ENCODE measurements at places on chromosomes 7 and 10.

DNA sequence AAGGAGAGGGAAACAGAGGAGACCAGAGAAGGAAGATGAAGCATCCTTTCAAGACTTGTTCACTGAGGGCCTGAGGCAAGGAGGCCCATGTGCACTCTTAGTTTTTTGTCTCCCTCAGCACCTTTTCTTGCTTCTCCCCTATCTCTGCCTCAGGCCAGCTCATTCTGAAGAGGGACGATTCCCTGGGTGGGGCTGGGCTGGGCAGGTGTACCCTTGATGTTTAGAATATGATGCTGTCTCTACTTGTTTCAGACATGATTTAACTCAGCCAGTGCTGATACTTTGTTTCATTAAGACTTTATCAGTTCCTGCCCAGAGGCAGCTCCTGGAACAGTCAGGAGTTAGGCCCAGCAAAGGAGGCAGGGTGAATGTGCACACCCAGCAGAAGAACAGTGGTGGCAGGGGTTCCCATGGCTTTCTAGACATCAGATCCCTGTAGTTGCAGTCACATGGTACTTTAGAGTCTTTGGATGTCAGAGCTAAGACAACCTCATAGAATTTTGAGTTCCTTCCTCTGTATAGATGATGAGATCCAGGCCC lies 3.4 kb downstream of the PRXL2A start:
- DNase-seq, result no peak

GRCh38 chr7:127677433-127678230 lies 25.6 kb downstream of the SND1 start:
- DNase-seq, result no peak

DNA sequence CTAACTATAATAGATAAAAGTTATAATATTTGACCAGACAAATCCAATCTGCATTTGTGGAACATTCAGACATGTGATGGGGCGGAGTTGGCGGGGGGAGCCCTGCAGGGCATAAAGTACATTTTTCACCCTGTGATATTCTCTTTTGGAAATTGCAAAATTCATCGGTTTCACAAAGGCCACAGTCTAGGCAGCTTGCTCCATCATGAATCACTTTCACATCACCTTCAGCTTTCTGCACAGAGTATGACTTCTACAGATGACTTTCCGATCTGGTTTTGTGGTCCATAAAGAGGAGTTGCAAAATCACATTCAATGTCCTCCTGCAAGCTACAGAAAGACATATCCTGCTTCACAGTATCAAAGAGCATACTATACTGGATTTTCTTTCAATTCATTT lies 51.4 kb upstream of the APBB1IP start:
- DNase-seq, result no peak

DNA sequence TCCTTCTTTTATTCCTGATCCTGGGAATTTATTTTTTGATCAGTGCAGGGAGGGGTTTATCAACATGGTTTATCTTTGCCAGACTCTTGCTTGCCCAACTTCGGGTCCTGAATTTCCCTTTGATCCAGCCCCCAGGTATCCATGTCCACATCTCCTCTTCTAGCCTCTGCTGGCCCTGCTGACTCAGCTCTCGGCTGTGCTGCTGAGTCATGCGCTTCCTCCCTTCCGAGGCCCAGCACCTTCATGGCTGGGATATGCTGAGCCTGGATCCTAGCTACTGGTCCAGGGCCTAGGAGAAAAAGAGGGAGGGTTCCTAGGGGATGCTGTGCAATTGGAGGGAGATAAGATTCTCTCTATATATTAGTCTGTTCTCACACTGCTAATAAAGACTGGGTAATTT lies 380.7 kb upstream of the SHH start:
- DNase-seq, result no peak

DNA sequence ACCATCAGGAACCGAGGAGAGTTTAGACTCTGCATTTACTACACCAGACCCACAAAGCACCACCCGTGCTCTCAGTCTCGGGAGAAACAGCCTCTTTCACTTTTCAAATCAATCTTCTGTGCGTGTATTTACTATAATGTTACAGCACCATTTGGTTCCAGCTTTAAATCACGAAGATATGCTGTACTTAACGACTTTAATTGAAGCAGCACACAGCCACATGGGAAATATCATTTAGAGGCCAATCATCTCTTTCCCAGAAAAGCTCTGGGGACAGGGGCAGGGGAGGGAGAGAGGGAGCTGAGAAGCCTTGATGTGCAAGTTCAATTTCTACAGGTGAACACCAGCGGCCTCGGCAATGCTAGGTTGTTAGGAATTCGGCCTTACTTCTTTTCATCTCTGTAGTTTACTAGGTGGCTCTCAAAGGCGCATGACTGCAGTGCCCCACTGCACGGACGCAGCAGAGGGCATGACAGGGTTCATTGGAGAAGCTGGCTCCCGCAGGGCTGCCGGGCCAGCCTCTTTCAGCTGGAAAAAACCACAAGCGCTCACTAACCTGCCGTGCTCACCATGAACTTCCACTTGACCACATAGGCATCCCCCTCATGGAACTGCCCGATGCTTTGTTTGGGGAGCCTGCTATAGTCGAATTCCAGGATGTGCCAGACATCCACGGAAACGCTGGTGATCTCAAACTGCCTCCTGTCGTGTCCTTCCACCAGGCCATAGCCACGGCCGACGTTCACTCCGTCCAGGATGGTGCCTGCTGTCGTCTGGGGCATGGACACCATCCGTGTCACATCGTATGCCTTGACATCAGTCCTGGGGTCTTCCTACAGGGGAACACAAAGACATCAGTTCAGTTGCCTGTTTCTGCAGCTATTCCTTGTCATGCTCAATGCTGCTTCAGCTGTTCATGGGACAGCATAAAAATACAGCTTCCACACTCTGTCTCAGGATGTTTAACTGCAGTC lies 154.5 kb downstream of the SVIL start:
- DNase-seq, result no peak

DNA sequence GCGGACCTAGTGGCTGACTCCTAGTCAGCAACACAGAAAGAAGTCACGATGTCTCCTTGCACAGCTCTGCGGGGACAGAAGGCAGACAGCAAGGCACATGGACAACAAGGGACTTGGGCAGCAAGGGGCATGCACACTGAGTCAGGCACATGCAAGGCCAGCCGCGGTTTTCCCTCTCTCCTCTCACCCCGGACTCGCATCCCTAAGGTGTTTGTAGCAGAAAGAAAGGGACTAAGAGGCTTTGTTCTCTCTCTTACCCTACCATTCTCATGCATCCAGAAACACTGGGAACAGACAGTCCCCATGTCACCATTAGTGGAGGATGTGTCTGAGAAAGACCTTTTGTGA lies 193.3 kb upstream of the PHF14 start:
- DNase-seq, result no peak

DNA sequence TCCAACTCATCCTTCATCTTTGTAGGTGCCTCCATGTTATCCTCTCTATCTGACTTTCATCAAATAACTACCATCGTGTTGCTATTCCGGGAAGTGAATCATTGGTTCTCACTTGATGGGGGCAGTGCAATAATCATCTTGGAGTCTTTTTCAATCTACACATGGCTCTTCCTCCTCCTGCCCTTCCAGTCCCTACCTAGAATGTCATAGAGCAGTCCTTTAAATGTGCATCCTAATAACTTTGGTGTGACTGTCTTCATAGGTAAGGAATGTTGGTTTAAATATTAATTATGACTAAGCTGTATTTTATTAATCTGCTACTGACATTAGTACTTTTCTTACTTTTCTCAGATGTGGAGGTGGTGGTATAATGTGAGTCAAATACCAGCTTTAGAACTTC lies 8.4 kb upstream of the CDK14 start:
- DNase-seq, result no peak

DNA sequence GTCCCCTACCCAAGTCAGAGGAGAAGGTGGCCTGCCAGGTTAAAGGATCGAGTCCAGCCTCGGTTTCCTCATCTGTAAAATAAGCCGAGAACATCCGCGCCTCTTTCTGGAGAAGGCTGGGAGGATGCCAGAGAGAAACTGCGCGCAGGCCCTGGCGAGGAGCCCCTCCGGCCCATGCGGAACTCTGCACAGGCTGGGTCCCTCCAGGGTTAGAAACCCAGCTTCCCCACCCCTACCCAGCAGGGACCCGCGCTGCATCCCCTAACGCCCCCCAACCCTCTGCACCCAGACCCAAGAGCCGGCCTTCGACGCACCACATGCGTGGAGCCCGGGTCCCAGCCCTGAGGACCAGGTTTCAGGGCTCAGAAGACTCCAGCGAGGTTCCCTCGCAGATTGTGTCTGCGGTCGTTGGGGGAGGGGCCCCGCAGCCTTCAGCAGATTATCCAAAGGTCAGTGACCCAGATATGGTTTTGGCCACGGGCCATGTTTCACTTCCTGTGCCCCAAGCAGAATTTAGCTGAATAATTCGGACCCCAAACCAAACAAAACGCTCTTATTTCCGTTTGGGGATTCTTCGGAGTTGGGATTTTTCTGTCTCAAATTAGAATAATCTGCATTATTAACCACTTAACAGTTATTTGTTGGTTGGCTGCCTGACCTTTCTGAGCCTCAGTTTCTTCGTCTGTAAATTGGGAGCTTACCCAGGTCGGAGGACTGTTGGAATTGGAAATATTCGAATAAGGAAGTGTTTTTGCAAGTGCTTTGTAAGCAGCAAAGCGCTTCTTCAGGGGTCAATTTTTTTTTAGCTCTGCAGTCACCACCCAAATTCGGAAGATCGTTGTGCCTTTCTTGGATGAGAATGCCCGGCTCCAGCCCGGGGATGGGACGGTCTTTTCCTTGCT lies 167.7 kb downstream of the UBE2H start:
- no peak for DNase-seq

DNA sequence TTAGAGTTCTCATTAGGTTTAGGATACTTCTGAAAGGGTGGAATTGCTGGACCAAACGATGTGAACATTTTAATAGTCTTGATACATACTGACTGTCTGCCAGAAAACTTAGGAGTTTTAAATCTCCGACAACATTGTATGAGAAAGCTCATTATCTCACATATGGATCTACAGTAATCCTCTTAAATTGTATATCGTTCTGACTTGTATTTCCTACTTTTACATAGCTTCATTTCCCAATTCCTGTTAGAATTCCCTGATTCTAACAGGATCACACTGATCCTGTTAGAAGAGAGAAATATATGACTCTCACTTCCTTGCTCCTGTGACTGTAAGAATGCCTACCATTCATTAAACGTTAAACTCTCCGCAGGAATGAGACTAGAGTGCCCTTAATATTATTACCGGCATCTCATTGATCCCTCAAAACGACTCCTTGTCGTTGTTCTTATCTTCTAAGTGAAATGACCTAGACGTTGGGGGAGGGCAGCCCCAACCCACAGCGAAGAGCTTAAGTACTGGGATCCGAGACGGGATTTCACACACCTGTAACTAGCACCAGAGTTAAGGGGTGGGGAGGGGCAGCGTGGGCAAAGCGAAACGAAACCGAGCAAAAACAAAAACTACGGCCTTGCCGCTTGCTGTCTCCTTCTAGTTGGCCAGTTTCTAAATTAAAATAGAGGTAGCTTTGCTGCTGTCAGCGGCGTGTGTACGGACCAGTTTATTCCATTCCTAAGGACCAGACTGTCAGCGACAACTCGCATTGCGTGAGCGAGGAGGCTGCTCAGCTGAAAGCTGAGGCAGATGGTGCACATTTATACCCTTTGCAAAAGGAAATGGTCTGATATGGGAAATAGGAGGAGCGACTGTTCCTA lies 678 bp upstream of the TMEM106B start:
- DNase-seq, result peak; percentile 42

DNA sequence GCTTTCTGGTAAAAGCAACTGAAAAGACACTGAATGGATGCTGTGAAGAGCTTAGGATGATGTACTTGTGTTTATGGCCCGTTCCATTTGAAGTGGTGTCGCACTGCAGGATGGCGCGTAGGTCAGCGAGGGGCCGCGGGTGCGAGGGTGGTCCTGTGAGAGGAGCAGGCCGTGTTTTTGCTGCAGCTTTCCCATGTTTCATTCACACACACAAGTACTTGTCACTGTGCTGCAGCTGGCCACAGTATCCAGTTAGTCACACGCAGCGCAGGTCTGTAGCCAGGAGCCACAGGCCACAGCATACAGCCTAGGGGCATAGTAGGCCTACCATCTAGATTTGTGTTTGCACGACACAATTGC lies 23.2 kb downstream of the WIPI2 start:
- DNase-seq, result no peak

GRCh38 chr10:24900888-24901685 lies 51.3 kb downstream of the PRTFDC1 start:
- DNase-seq, result no peak

DNA sequence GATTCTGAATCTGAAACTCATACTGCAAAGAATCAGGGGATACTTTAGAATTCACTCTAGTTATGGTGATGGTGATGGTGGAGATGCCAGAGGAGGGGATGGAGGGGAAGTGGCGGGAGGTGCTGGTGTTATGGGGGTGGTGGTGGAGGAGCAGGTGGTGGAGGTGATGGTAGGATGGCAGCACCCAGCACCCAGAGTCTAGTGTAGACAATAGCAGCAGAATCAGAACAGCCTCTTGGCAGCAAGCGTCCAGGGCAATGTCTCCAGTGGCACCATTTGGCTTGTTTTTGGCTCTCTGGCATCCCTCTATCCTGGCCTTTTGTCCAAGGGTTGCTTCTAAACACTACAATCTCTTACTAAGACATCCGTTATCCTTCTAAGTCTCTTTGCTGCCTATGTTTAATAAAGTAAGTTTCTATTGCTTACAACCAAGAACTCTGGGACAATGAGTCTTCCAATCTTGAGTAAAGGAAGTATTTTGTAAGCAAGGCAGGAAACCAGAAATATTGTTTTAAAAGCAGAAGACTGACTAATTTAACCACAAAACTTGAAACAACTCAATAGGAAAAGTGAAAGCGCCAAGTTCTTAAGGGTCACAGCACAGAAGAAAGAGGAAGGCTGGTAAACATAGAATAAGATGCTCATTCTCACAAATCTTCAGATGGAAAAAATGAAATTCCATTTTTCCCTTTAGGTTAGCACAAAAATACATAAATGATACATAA lies 42.4 kb upstream of the GDF10 start:
- no peak for DNase-seq

- no peak for DNase-seq
Observed at GRCh38 chr10:50846753-50847152, 38.7 kb downstream of the A1CF start.

- DNase-seq, result no peak
Observed at GRCh38 chr7:131843898-131844331, 287.5 kb upstream of the PODXL start.

GRCh38 chr7:117238937-117239336 lies 83.9 kb downstream of the WNT2 start:
- no peak for DNase-seq

DNA sequence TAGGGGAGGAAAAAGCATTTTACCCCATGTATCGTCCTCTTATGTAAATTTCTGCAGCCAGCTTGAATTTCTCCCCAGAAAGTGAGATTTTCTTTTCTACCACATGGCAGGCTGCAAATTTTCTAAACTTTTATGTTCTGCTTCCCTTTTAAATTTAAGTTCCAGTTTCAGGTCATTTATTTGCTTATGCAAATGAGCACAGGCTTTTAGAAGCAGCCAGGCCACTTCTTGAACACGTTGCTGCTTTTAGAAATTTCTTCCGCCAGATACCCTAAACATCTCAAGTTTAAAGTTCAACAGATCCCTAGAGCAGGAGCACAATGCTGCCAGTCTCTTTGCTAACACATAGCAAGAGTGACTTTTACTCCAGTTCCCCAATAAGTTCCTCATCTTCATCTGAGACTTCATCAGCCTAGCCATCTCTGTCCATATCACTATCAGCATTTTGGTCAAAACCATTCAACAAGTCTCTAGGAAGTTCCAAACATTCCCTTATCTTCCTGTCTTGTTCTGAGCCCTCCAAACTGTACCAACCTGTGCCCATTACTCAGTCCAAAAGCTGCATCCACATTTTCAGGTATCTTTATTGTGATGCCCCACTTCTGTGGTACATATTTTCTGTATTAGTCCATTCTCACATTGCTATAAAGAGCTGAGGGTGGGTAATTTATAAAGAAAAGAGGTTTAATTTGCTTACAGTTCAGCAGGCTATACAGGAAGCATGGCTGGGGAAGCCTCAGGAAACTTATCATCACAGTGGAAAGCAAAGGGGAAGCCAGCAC lies 16.3 kb downstream of the EZH2 start:
- no peak for DNase-seq
